Activated CD4-positive, CD25-positive, alpha-beta regulatory T cell treated with anti-CD3 and anti-CD28 coated beads, Interleukin-2, amount 50 U/mL, for 72 hours (primary cell): ENCODE measurements at places on chromosomes 12 and 14.

GRCh38 chr14:73208846-73209245, 28.5 kb upstream of the PAPLN start:
- no peak for DNase-seq

DNA sequence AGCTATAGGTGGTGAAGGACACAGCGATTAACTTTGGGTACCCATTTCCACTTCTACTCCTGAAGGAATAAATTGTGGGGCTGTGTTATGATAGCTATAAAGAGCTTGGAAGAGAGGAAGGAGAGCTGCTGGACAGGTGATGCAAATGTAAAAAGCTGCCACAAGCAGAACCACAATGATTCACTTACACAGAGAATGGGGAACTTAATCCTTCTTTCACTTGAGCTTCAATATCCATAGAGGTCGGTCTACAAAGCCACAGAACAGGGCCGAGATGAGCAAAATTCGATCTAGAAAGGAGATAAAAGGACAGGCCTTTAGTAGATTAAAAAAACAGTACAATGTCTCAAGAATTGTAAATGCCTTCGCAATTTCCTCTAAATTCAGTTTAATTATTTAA, 831.1 kb downstream of the LRFN5 start:
- no peak for DNase-seq

GRCh38 chr12:130975116-130975515, 21.4 kb downstream of the ADGRD1 start:
- no peak for DNase-seq

DNA sequence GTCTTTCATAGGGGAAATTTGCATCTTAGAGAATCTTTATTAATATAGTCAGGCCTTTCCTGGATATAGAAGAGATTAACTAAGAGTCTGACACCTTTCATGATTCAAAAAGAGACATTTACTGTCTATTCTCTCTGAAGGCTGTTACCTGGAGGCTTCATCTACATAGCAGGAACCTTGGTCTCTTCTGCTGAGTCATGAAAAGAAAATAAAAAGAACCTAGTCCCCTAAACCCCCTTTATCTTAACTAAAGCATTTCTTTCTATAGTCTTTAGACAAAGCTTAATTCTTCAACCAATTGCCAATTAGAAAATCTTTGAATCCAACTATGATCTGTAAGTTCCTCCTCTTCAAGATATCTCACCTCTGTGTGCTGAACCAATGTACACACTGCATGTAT, 33.1 kb downstream of the RPS29 start:
- no peak for DNase-seq

DNA sequence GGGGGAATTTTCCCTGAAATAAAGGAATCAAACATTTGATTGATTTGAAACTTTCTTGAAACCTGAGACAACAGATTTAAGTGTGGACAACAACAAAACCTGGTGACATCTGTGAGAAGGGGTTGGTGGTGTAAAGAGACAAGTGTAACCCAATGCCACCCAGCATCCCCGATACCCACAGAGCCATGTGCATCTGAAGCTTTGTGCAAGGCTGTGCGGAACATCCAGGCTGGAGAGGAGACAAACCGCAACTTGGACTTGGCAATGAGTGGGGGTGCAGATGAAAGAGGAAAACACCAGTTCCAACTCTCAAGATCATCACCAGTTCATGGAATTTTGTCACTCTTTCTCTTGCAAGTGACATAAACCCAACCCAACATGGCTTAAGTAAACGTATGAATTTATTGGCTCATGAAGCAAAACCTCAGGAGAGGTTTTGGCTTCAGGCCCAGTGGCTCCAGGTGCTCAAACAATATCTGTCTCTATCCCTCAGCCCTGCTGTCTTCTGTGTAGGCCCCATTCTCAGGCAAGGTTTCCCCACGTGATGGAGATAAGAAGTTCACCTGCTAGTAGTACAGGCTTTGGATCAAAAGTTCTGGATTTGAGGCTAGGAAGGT, 55.2 kb upstream of the NTF3 start:
- no peak for DNase-seq

- DNase-seq: no peak
Observed at GRCh38 chr14:97058589-97058988, 261.4 kb downstream of the VRK1 start.

GRCh38 chr12:124680863-124681778, 113.7 kb upstream of the NCOR2 start:
- DNase-seq: no peak

GRCh38 chr14:59844186-59844812, 26.3 kb downstream of the RTN1 start:
- no peak for DNase-seq

GRCh38 chr12:123436017-123436964, at the start of gene RILPL2:
Gene RILPL2 (minus strand): TSS chr12:123436684. CDS start chr12:123436420, 264 bp downstream.
- peak; percentile 91 for DNase-seq

DNA sequence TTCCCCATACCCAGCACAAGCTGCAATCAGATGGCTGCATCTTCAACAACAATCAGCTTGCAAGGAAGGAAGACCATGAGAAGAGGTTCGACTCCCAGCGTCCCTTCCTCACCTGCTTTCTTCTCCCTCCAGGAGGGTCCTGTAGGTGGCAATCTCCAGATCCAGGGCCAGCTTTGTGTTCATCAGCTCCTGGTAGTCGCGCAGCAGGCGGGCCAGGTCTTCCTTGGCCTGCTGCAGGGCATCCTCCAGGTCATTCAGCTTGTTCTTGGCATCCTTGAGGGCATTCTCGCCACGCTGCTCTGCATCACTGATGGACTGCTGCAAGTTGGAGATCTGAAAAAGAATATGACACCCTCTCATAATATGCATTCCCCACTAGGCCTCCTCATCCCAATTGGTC, 4.0 kb downstream of the KRT1 start:
- no peak for DNase-seq

GRCh38 chr12:6226679-6227051, 26.5 kb downstream of the CD9 start:
- DNase-seq: no peak

DNA sequence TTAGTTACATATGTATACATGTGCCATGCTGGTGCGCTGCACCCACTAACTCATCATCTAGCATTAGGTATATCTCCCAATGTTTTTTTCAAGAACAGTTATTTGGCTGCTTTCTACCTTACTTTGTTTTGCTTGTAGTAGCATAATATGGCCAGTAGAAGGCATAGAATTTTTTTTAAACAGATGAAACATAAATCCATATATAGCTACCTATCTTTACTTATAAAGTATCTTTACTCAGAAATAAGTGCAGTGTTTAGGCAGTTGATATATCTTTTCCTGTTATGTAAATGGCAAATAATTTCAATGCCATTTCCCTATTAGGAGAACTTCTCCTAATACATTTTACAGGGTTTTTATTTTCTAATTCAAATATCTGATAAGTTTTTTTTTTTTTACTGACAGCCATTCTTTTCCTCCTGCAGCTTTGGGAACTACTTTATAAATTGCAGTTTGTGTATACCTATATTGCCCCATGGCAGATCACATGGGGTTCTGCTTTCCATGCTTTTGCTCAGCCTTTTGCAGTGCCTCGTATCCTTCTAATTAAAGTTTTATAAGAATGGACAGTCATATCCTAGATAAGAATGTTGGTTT, 143.1 kb downstream of the PCNX1 start:
- DNase-seq: no peak

- DNase-seq: no peak
Observed at GRCh38 chr14:86373886-86374285, 843.9 kb downstream of the FLRT2 start.

DNA sequence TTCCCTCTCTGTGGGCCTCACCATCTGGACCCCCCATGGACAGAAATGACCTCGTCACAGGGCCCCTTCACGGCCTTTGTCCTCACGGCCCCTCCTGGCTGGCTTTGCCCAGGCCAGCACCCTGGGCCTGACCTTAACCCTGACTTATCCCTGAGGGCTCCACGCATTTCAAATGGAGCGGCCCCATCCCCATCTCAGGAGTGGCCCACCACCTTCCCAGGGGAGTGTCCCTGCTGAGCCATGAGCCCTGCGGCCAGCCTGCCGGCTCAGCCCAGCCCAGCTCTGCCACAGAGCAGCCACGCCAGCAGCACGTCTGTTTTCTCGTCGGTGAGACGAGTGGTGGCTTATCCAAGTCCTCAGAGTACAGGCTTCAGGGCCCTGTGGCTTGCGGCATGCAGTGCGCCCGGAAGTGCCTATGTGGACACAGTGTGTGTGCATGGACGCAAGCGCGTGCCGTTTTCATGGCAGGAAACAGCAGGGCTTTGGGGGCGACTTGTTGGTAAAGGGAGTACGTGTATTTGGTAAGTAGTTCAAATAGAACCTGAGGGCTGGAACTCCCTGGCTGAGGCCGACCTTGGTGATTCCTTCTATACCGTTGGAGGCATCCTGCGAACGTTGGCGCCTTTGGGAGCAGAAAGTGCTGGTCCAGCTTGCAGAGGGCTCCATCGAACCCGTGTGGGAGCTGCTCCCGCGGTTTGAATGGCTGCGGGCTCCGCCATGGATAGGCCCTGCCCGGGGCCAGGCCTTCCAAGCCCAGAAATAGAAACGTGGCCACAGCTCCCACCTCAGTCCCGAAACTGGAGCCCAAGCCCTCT, 52.1 kb downstream of the LRCOL1 start:
- no peak for DNase-seq

DNA sequence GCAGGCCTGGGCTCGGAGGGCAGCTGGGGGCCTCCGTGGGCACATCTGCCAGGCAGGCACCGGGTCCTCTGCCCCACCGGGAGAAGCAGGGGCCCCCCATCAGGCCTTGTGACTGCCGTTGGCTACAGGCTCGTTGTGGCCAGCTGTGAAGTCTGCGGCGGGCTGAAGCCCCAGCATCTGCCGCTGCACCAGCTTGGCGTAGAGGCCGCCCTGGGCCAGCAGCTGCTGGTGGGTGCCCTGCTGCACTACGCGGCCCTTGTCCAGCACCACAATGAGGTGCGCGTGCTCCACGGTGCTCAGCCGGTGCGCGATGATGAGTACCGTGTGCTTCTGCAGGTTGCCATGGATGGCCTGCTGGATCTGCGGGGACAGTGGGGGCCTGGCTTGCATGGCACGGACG, 33.9 kb upstream of the VPS37B start:
- no peak for DNase-seq

- DNase-seq: no peak
Observed at GRCh38 chr14:34122081-34122480, 171.2 kb upstream of the EGLN3 start.

DNA sequence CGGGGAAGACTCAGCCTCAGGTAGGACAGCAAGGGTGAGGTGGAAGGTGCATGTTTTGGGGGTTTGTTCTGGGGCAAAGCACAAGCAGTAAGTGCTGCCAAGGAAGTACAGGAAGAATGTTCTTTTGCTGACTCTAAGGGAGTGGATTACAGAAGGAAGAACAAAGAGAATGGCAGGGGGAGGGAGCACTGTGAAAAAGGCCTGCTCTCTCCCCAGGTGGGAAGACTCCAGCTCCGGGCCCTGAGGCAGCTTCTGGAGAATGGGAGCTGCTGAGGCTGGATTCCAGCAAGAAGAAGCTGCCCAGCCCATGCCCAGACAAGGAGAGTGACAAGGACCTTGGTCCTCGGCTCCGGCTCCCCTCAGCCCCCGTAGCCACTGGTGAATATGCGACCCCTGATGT, 7.0 kb upstream of the PFDN5 start:
- DNase-seq: no peak

GRCh38 chr12:2336409-2336829, 283.6 kb downstream of the CACNA1C start:
- DNase-seq: no peak

GRCh38 chr14:102591372-102591943, 991 bp upstream of the RCOR1 start:
- no peak for DNase-seq

DNA sequence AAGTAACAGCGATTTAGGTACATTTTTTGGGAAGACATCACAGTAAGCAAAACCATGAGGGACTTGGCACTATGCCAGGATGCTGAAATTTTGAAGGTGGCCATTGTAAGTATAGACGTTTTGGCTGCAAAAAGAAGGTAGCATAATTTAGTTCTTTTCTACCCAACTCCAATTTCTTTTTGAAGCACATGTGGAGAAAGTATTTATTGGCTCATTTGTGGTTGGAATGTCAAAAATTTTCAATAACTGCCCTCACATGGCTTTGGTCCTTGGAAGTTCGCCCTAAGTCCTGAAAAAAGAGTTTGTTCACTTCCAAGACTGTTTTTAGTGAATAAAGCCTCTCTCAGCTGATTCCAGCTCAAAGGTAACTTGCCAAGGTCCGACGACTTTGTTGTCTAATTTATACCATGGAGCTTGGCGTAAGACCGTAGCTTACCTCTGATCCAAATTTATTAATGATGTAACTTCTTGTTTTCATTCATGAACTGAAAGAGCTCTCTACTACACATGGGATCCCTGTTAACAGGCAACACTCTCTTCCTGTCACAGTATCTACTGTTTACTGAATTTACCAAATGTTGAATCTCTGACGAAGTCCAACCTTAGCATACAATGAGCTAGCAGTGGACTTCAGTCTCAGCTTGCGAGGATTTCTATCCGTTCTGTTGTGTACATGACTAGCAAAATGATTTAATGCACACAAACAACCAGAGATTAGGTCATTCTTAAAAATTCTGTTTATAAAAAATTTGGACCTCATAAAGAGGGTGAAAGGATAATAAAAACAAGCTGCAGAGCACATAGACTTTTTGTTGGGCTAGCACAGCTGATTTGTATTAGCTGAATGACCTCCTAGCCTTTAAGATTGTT, 49.0 kb downstream of the MSRB3 start:
- no peak for DNase-seq

- no peak for DNase-seq
Observed at GRCh38 chr12:57551637-57552305, 1.9 kb downstream of the KIF5A start.

DNA sequence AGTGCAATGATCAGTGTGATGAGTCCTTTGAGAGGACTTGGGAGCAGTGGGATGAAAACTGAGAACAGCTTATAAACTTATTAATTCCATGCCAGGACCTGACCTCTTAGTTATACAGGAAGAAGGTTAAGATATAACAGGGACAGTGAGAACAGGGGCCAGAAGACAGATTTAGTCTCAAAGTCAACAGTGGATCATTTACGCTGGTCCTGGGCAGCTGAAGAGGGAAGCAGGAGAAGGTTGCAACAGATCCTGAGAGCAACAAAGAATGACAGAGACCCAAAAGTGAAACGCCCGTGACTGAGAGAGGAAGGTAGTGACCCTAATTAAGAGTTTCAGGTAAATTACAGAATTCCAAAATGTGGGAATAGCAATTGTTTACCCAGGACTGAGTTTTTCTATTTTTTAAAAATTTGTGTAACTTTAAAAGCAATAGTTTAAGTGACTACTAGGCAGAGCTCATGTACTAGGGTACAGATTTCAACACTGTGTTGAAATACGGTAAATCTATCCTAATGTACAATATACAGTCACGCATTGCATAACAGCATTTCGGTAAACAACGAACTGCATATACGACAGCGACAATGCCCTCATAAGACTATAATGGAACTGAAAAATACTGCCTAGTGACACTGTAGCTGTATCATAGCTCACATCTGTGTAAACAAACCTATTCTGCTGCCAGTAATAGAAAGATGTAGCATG, 77.7 kb upstream of the GNPNAT1 start:
- no peak for DNase-seq

GRCh38 chr14:75174066-75174465, 2.3 kb downstream of the TMED10 start:
- DNase-seq: no peak
